Activated CD4-positive, alpha-beta T cell treated with anti-CD3 and anti-CD28 coated beads, Interleukin-2, amount 50 U/mL, for 24 hours (primary cell): ENCODE measurements at places on chromosomes 12 and 14.

DNA sequence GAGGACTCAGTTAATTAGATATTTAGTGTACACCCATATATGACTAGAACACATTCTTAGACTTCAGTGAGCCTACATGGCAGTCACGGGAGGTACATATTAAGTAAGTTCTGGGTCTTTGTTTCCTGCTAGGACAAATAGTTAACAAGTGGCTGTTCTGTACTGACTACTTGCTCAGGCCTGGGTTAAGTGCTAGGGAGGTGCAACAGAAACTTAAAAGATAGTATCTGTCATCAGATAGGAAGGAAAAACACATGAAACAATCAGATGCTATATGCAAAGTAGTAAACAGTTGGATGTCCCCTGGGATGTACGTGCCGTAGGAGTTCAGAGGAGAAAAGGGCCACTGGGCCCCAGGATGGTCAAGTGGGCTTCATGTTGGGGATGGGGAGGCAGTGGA, 59.5 kb downstream of the SLC4A8 start:
- DNase-seq = no peak

DNA sequence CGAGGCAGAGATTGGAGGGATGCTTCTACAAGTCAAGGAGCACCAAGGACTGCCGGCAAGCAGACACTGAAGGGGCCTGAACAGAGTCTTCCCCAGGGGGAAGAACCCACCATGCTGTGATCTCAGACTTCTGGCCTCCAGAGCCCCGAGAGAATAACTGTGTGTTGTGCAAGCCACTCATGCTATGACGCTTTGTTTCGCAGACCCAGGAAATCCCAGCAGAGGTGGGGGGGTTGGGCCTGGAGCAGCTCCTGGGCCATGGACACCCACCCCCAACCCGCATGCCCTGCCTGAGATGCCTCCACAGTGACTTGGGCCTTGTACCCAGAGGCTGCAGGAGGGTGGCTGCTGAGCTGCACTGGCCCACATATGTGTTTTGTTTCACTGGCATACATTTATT, 31.2 kb downstream of the ARL6IP4 start:
- DNase-seq = no peak

- no peak for DNase-seq
These were observed 109.6 kb upstream of the CPM start for GRCh38 chr12:69042557-69042956.

DNA sequence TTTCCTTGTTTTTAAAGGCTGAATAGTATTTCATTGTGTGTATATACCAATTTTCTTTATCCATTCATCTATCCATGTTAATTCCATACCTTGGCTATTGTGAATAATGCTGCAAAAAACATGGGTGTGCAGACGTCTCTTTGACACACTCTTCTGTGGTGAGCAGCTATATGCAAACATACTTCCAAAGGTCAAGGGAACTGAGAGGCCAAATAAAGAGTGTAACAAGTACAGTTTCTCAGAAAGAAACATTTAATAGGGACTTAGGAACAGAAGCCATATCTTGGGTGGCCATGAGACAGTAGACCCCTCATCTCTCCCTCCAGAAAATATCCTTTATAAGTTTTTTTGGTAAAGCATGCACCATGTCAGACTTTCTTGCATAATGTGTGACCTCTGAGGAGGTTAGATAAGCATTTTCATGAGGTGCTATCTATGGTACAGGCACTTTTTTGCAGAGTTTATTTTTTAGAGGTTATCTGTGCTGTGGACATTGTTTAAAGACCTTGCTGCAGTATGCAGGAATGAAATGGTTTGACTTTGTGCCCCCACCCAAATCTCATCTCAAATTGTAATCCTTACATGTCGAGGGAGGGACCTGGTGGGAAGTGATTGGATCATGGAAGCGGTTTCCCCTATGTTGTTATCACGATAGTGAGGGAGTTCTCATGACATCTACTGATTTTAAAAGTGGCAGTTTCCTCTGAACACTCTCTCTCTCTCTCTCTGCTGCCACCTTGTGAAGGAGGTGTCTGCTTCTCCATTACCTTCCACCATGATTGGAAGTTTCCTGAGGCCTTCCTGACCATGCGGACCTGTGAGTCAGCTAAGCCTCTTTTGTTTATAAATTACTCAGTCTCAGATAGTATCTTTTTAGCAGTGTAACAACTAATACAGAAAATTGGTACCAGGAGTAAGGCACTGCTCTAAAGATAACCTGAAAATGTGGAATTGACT, 1202.3 kb downstream of the GALC start:
- DNase-seq = no peak

GRCh38 chr14:23181946-23182345, 1.5 kb downstream of the SLC7A8 start:
- DNase-seq = no peak

GRCh38 chr12:64099397-64099796, 122.7 kb downstream of the KICS2 start:
- DNase-seq = no peak

DNA sequence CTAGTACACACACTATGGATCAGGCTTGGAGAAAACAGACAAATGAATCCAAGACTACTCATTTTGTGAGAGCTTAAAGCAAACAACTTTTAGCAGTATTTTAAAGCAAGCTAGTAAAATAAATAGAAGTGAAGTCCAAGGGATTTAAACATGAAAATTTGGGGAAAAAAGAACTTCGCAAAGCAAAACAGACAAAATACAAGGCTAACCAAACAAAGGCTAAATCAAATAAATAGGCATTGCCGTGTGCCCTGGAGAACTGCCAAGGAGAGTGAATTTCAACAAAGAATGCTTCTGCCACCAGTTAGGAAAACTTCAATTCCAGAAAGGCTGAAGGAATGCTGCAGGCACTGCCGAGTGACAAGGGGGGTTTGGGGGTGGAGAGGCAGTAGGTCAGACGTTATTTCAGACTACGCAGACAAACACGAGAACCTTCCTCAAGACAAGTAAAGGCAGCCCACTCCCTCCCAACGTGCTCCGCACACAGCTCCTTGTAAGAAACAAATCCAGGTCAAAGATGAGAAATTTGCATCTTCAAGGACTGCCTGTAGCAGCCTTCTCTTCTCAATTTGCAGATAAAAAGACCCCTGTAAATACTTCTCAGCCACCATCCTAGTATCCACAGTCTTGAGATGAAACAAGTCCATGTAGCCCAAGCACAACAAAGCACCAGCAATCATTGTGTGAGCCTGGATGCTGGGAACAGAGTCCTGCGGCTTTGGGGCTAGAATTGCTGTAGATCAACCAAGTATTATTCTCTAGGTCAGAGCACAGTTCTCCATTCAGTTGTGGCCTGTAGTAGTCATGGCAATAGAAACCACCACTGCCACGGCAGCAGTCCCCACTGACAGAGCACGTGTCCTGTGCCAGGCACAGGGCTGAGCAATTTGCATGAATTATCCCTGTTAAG, 43.3 kb downstream of the EFCAB11 start:
- DNase-seq = no peak

DNA sequence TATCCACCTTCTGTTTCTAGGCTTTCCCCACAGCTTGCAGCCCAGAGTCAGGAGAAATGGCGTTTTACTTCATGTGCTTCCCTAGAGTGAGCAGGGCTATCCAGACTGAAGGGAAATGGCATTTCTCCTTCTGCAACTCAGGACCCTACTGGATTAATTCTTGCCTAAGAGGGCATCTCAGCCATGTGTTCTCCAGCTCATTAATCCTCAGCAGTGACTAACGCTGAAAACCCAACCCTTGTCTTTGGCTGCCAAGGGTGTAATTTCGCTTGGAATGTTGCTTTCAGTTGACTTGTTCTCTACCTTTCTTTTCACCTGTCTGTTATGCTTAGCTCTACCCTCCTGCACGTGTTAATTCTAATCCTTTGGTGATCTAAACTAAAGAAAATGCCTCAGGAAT, 21.0 kb upstream of the EMP1 start:
- no peak for DNase-seq

DNA sequence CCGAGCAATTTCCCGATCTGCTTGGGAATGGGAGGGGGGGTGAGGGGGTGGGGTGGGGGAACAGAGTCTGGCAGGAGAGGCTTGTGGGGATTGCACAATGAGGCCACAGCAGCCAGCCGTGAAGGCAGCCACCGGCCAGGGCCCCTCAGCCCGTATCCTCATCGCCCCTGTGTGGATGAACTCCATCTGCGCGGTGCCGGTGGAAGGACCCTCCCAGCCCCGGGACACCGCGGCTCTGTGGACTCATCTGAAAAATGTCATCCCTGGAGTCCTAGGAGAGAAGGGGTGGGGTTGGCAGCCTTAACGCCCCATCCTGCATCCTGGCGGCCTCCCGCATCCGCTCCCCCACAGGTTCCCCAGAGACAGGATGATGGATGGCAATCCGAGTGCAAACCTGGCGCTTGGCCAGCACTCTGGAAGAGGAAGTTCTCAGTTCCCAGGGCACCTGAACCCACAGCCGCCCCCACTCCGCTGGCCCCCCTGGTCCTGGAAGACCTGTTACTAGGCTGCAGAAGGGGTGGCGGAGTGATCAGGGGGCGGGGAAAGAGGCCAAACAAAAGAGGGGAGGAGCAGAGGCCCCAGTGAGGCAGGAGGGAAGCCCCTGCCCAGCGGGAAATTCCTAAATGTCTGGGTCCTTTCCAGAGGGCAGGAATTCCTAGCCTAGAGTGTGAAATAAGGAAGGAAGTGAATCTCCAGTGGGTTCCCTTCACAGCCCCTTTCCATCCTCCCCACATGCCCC, 1.2 kb upstream of the TNFAIP2 start:
- DNase-seq = no peak

DNA sequence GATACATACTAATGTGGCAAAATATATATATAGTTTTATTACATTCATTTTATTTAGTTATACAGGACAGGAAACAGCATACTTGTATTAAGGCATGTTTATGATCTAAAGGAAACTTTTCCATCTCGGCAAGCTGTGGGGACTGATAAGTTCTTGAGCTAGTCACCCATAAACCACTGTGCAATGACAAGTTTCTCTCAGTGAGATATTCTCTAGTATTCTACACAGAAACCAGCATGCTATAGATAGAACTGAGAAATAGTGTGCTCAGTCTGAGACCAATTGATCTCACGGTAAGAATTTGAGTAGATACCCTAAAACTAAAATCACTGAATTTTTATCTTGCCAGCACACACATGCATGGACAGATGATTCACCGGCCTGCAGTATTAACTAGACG, 717.6 kb upstream of the NOVA1 start:
- no peak for DNase-seq

DNA sequence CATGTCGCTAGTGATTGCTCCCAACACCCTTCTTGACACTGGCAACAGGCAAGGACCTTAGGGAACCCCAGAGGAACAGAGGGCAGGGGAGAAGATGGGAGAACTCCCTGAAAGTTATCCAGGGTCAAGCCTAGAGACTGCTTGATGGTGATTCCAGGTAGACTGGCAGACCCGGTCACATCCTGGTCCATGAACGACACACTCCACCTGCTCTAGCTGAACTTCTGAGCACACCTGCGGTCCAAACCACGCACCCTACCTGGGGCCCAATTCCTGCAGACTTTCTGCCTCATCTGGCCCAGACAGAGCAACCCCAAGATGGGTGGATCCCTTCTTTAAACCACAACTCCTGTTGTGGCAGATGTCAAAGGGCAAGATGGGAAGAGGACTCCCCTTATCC, 34.2 kb downstream of the NCKAP5L start:
- no peak for DNase-seq

- DNase-seq = no peak
These were observed 617.2 kb downstream of the MED13L start for GRCh38 chr12:115660211-115660805.

- DNase-seq = no peak
These were observed 44.0 kb upstream of the CPNE8 start for GRCh38 chr12:38949363-38949762.

- DNase-seq = no peak
These were observed 834 bp downstream of the COCH start for GRCh38 chr14:30874999-30875787.

DNA sequence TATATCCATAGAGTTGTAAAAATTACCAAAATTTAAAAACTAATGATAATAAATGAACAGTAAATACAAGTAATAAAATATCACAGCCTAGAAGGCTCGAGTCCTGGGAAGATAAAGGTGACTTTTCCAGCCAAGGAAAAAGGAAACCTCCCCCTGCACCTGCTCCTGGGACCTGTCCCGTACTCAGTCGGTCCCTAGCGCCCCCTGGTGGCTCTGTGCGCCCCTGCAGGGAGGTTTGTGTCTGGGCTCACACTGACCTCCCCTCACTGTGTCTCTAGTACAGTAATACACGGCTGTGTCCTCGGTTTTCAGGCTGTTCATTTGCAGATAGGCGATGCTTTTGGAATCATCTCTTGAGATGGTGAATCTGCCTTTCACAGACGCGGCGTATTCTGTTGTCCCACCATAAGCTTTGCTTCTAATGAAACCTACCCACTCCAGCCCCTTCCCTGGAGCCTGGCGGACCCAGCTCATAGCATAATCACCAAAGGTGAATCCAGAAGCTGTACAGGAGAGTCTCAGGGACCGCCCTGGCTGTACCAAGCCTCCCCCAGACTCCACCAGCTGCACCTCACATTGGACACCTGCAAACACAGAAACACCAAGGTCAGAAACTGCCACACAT, 1030.4 kb downstream of the TMEM121 start:
- peak; percentile 74 for DNase-seq

DNA sequence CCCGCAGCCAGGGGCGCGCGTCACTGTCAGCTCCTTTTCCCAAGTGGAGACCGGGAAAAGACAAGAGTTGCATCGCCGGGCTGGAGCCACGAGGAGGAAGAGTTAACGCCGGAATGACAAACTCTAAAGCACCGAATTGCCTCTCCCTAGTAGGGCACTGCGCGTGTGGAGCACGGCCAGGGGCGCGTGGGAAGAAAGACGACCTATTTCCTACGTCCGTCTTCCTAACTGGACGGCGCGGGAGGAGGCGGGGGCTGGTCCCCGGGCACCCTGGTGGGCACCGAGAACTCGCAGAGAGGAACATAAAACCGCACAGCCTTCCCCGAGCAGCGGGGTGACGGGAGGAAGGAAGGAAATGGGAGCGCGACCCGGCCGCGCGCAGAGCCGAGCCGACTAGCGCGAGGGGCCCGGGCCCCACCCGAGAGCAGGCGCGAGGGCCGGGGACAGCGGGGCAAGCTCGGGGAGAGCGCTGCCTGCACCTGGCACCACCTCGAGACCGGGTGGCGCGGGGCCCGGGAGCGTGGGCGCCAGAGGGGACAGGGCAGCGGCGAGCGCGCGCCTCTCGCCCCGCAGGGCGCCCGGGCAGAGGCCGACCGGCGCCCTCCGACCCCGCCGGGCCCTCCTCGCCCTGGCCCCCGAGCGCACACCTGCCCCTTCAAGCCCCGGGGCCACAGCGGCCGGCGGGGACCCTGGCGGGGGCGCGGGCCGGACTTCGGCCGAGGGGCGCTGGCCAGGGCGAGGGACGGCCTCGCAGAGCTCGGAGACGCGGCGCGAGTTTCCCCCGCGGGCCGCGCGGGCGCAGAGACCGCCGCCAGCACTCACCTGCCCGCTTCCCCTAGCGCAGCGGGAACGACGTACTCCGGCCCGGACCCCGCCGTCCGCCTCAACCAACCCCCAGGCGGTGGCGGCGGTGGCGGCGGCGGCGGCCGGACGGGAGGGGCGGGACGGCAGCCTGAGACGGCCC, at the start of gene SETD3:
TSS of gene SETD3 (minus strand) at position 954 of the 964 bp plus-strand sequence. CDS start 15,054 bp downstream, outside the sequence.
- DNase-seq = peak; percentile 4

DNA sequence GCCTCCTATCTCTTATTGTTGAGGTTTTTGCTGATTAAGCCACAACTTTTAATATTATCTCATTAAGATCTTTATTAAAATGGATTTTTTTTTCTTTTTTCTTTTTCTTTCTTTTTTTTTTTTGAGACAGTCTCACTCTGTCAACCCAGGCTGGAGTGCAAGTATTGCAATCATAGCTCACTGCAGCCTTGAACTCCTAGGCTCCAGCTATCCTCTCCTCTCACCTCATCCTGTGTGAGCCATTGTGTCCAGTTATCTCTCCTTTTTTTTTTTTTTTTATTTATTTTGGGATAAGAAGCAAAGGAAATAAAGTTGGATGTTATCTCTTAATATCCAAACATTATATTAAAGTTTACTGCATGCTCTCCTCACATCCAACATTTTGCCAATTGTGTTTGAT, 12.7 kb downstream of the VEZT start:
- no peak for DNase-seq
